Stimulated activated CD4-positive, alpha-beta T cell treated with anti-CD3 and anti-CD28 coated beads, Interleukin-4, amount 100 ng/mL, for 48 hours (primary cell): ENCODE measurements at places on chromosomes 7 and 10.

GRCh38 chr10:1419796-1420610 lies 317.3 kb downstream of the ADARB2 start:
- no peak for DNase-seq

DNA sequence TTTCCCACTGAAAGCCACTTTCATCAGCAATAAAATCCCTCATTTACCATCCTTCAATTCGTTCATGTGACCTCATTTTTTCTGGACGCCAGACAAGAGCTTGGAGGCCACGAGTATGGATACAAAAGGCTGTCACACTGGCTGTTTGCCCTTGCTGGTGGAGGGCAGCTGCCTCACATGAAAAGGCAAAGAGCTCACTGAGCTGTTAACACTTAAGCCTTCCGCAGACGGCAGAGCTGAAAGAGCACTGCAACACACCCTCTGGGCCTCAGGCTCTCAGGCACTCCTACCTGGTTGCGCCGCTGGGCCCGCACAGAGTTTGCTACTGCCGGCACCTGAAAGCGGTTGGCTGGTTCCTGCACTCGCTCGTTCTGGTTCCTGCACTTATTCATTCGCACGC lies 193.5 kb downstream of the CFTR start:
- DNase-seq, result no peak

GRCh38 chr10:54903745-54904144 lies 102.7 kb upstream of the PCDH15 start:
- DNase-seq, result no peak

- peak; percentile 79 for DNase-seq
Observed at GRCh38 chr7:151008511-151009323, 15.6 kb downstream of the ATG9B start.

GRCh38 chr7:42403831-42404230 lies 166.8 kb upstream of the GLI3 start:
- no peak for DNase-seq

DNA sequence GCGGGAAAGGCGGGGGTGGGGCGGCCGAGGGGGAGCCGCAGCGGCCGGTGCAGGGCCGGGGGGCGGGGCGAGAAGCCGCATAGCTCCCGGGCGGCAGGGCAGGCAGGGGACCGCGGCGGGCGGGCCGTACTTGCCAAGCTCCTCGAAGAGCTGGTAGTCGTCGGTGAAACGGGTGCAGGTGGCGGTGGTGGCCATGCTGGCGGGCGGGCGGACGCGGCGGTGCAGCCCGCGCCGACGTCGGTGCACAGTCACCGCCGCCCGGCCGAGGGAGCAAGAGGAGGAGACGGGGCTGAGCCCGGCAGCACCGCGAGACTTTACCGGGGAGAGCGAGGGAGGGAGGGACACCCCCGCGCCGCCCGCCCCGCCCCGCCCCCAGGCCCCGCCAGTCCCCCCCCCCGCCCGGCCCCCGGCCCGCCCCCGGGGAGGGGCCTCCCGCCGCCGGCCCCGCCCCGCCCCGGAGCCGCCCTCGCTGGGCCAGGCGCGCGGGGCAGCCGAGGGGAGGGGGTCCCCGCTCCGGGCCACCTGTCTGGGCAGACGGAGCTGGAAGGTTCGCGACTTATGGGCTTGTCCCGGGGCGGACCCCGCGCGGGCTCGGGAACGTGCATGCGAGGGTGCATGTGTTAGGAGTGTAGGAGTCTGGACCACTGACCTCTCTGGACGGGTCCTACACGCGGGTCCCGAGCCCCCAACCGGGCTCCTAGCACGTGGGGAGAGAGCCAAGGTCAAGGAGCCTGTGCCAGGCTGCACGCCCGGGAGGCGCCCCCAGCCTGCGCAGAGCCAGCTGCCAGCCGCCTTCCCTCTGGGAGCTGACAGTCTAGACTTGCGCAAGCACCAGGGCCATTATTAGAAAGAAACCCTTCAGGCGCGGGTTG lies at the start of gene CAMK2G:
TSS of gene CAMK2G (minus strand) at position 289 of the 872 bp plus-strand sequence. CDS start at position 195, 94 bp downstream.
- peak; percentile 76 for DNase-seq

DNA sequence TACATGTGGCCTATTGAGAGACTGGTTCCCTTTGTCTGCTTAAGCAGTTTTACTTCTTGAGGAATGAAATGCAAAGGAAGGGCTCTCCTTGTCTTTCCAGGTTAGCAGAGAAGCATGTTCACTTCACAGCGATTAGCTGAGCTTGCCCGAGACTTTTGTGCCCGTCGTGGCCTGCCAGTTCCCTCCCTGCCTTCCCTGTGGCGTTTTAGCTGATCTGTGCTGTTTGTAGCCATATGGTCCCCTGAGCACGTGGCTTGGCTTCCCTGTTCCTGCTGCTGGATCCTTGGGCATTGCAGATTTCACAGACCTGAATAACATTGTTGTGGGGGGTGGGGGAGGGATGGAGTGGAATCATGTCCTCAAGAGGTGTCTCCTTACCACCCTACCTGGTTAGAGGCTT lies 61.8 kb downstream of the SND1 start:
- DNase-seq, result no peak

GRCh38 chr7:102927312-102927933 lies 14.6 kb downstream of the LRRC17 start:
- DNase-seq, result no peak

DNA sequence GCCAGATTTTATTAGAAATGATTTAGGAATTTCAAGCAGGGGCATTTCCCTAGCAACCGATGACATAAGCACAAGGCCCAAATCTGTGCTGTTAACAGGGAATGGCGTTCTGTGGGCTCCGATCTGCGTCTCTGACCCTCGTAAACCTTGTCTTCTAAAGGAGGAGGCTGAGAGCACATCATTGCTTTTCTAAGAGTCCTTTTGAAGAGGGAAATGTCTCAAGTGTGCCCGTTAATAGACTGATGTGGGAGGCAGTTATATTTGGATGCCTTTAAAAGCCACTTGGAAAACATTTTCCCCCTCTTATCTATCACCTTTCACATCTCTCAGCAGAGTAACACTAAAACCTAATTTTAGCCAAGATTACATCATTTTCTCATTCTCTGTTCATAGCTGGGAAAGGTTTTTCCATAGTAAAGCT lies 424.1 kb upstream of the GALNT17 start:
- no peak for DNase-seq

DNA sequence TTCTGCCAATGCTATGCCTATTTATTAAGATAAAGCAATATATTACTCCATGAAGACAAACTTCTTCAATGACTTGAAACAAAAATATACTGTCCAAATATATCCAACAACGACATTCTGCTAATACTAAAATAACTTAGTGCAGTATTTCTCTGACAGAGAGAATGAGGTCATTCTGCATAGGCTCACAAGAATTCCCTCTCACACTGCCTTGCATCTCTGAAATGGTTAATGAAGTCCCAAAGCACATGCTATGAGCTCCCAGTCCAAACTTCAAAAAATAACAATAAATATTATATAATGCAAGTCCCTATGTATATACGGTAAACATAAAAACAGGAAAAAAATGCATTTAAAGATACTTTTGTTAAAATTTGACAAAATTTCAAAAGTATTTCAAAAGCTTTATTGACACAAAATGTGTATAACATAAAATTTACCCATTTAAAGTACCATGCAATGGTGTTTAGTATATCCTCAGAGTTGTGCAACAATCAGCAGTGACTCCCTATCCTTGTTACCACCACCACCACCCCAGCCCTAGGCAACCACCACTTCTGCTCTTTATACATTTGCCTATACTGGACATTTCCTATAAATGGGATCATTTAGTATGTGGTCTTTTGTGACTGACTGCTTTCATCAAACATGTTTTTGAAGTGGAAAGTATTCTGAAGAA lies 27.6 kb downstream of the CHCHD3 start:
- DNase-seq, result no peak

DNA sequence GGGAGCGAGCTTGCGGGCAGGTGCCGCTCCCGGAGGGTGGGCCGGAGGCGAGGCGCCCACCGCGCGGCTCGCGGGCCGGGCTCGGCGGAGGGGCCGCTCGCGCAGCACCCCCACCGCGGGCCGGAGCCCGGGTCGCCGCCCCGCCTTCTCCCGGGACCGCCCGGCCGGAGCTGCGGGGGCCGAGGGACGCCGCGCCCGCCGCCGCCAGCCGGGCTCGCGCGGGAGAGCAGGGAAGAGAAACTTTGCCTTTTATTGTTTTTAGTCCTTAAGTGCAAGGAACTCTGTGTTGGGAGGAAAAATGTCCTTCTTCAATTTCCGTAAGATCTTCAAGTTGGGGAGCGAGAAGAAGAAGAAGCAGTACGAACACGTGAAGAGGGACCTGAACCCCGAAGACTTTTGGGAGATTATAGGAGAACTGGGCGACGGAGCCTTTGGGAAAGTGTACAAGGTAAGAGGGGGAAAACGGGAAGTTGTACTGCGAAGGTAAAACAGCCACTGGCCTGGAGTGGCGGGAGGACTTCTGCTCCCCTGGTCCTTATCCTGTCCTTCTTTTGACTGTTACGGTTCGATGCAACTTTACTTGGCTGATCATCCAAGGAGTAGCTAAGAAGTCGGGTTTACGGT lies 620 bp downstream of the SLK start:
- peak; percentile 16 for DNase-seq

DNA sequence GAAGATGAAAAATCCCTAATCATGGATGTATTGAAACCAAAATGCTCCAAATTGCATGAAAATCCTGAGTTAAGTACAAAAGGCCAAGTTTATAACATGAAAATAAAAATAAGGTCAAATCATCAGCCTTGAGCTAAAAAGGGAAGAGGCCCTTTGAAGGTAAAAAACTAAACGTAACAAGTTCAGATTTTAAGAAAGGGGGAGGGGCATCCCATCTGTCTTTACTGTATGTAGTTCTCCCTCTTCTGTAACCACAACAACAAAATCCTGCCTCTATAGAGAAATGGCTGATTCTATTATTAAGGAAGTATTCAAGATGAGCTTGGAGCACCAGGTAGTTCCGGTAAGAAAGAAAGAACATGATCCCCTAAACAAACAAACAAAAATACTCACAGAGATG lies 64.7 kb downstream of the TPK1 start:
- no peak for DNase-seq

- DNase-seq, result peak; percentile 62
Observed at GRCh38 chr10:68406815-68407548, at the start of gene RUFY2. TSS of gene RUFY2 (minus strand) at chr10:68407277. CDS start at chr10:68407189, 88 bp downstream.

- DNase-seq, result no peak
Observed at GRCh38 chr7:123789206-123789784, 40.5 kb upstream of the WASL start.

GRCh38 chr7:151178236-151178635 lies 8.8 kb downstream of the ASB10 start:
- no peak for DNase-seq

- DNase-seq, result no peak
Observed at GRCh38 chr7:39838326-39838725, 111.7 kb upstream of the CDK13 start.

DNA sequence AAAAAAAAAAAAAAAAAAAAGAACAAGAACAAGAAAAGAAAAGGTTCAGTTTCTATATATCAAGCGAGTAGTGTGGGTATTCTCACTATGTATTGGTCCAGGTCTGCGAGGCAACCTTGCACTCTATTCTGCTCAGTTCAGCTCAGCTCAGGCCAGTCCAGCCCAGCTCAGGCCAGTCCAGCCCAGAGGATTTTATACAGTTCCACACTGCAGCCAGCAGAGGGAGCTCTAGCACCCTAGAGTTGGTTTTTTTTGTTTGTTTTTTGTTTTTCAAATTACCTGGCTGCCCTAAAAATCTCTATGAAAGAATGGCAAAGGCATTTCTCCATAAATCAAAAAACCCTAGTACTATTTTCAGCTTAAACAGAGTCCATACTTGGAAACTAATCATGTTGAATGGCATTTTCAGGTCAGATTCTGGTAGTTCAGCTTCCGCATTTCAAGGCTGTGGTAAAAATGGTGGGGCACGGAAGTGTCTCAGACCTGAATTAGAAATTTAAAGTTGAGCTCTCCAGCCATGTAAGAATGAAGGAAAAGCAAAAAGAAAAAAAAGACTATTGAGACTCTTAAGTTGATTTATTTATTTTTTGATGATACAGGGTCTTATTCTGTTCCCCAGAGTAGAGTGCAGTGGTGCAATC lies 55.2 kb upstream of the GSDME start:
- peak; percentile 26 for DNase-seq

- DNase-seq, result no peak
Observed at GRCh38 chr10:69729326-69730048, 72.2 kb upstream of the COL13A1 start.

DNA sequence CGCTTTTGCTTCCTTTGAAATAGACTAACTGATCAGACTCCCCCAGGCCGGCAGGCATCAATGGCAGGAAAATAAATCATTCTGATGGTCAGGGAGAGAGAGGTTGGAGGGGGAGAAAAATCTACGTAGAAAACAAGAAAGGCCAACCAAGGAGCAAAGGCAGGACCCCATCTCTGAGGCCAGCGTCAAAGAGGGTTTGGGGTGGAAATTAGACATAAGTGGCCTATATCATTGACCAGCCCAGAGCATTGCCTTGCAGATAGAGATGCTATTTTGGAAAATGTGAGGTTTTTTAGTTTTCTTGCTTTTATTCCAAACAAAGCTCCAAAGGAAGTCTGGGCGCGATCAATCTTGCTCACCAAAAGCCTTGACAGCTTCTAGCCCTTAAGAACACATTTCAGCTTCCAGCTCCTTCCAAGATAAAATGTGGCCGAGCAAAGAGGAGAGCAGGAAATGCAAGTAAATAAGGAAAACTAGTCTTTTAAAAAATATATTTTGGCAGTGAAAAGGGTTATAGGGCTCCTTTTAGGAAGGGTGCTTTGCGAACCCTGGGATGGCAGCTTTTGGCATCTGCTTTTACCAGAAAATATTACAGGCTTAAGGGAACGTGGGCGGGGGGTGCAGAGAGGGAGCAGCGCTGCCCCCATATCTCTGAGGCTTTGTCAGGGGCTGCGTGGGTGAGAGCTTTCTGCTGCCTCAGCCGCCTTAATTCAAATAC lies 2.0 kb upstream of the HOXA2 start:
- no peak for DNase-seq

DNA sequence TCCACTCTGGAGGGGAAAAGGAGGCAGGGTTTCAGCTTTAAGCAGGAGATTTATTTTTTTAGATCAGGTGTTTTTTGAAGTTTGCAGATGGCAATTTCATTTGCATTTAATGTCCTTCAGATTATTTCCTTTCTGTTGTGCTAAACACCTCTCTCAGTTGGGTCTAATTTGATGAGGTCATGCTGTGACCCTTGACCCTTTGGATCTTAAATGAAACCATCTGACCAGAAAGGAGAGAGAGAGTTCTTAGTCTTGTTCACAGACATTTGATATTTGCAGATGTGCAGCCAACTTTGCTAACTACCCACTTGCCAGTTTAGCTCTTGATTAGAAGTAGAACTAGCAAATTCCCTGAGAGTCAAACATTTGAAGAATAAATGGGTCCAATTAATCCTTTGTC lies 101.5 kb upstream of the RAB11FIP2 start:
- DNase-seq, result no peak

DNA sequence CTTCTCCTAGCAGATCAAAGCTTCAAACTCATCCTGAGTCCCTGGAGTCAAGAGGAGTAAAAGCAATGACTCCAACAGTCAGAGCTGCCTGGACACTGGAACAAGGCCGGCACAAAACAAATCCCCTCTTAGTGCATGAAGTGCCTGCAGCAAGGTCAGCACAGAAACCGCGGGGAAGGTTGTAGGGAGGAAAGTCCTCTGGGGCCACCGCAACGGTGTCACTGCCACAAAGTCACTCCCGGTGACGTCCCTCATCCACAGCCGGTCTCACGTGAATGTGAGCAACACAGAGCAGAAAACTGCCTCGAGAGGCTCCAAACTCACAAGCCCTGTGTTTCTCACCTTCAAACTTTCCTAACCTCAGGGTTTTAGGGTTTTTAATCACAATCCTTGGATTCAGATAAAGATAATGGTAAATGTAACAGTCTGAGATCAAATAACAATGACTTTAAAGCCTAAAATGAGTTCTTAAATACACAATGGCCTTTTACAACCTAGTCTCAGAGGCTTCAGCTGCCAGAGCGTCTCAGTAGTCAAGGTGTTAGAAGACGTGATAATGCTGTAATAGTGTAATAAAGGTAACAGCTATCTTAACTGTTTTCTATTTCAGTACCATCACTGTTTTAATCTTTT lies 274.3 kb downstream of the ZMYND11 start:
- DNase-seq, result no peak
